Nephron progenitor cell (in vitro differentiated cells): ENCODE measurements at places on chromosomes 11 and 22.

GRCh38 chr11:104776501-104777170 is 121.6 kb downstream of the CASP12 start:
- no peak for DNase-seq

- DNase-seq: no peak
These were observed 4.5 kb downstream of the SLC37A4 start for GRCh38 chr11:119025978-119026766.

DNA sequence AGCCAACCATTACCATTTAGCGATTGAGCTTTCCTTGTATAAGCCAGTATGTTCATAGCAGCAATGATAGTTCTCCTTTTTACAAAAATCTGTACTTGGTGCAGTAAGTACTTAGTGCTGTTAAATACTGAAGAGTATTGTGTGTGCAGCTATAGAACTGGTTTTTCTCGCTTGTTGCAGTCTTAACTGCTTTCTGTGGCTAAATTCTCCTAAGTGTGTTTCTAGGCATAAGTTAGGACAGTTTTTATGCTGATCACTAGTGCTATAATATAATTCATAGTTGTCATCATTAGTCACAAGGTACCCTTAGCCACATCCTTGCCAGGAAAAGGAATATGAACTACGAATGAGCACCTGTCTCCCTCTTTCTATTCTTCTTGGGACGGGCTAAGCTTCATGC is 107.7 kb downstream of the GRAMD1B start:
- DNase-seq: no peak

DNA sequence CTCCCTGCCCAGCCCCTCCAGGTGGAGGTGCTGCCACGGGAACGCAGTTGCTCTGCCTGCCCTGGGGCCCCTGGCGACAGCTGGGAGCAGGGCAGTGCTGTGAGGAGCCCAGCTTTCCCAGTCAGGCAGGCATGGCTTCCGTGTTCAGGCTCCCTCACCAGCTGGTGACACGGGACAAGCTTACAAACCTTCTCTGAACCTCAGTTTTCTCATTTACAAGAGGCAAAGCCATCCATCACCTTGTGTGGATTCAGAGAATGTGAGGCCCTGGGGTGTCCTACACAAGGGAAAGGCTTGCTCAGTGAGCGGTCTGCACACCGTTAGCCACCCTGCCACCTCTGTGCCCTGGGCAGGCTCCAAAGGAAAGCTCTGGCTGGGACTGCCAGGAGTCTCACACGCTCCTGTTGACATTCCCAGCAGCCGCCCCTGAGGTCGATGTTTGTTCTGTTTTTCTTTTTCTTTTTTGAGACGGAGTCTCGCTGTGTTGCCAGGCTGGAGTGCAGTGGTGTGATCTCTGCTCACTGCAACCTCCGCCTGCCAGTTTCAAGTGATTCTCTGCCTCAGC is 23.5 kb downstream of the SUN2 start:
- no peak for DNase-seq

DNA sequence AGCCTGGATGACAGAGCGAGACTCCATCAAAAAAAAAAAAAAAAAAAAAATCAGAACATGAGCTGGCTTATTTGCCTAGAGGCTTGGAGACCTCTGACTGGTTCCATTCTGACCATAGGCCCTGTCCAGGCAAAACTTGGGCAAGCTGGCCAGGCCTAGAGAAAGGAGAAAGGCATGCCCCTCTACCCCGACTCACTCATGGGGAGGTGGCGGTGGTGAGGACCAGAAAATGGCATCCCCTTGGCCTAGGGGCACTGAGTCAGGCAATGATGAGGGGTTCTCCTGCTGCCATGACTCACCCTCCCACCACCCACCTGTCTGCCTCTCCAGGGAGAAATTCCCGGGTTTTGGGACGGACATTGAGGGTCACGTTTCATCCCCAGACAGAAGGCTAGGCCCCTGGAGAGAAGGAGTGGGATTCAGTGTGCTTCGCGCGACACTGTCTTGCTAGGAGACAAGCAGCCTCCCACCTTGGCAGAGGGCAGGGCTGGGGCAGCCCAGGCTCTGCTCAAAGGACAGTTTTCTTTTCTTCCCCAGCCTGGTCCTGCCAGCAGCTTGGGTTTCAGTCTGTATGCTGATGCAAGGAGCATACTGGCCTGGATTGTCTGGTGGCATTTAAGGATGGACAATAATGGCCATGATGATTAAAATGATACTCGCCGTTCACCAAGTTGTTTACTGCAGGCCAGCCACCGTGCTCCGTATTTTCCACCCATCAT is 17.2 kb downstream of the TOB2 start:
- no peak for DNase-seq

- no peak for DNase-seq
These were observed 45.2 kb upstream of the ADSL start for GRCh38 chr22:40300884-40301672.

DNA sequence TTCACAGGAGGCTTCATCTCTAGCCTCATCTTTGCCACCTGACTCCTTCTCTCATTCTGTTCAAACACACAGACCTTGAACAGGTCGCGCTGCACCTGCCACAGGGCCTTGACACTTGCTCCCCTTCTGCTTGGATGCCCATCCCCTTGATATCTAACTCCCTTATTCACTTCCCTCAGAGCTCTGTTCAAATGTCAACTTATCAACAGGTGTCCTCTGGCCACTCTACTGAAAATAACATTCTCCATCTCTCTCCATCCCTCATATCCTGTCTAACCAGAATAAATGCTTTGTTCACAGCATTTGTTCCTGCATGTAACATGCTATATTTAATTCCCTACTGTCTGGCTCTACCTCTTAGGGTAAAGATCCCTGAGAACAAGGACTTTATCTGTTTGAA is 67.2 kb upstream of the DRD2 start:
- no peak for DNase-seq

DNA sequence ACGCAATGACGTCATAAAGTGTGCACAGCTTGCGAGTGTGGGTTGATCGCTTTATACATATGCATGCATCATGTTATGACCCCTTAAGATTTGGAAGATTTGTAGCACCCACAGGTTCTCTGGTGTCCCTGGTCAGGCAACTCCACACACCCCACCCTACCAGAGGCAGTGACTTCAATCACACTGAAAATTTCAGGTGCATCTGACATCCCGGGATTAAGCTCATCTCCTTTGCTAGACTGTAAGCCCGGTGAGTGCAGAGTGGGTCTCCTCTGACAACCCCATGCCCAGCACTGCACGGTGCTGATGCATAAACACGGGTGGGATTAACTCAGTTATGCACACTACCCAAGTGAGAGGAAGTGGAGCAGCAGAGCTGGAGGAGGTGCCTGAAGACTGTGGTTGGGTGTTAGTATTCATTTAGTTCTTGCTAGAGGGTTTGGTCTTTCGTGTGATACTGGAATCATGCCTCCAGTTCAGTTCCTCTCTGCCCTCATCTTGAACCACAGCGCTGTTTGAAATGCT is 6.5 kb downstream of the ARSA start:
- no peak for DNase-seq

DNA sequence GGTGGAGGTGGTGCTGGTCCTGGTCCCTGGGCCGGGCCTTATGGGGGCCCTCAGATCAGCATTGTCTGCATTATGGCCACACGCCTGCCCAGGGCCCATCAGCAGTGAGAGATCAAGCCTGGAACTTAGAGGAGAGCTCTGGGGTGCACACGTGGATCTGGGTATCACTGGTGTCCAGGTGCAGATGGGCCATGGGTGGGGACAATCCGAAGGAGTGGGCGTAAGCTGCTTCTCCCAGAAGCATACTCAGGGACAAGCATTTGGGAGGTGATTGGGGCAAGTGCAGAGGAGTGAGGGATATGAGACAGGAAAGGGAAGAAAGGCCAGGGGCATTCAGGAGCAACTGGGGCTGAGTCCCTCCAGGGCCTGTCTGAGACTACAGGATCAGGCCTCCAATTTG is 84.3 kb downstream of the CSNK2A3 start:
- DNase-seq: no peak

DNA sequence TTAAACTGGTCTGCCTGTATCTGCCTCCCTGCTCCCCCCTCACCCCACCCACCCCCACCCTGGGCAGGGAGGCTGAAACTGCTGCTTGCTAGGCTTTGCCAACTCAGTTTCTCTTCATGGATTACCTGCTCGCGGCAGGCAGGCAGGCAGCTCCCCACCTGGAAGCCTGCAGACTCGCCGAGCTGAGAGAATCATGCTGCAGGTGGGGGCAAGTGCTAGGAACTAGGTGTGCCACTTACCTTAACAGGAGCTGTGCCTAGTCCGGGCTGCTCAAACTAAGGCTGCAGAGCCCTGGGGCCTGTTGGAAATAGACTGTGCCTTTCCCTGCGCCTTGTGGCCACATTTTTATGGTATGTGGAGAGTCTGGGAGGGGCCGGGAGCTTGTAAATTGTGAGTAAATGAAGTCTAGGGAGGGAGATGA is 30.3 kb downstream of the MARK2 start:
- DNase-seq: no peak

GRCh38 chr11:122977470-122978298 is 4.0 kb downstream of the BSX start:
- DNase-seq: peak; percentile 59

GRCh38 chr11:71452199-71453036 is 585 bp upstream of the NADSYN1 start:
- no peak for DNase-seq

DNA sequence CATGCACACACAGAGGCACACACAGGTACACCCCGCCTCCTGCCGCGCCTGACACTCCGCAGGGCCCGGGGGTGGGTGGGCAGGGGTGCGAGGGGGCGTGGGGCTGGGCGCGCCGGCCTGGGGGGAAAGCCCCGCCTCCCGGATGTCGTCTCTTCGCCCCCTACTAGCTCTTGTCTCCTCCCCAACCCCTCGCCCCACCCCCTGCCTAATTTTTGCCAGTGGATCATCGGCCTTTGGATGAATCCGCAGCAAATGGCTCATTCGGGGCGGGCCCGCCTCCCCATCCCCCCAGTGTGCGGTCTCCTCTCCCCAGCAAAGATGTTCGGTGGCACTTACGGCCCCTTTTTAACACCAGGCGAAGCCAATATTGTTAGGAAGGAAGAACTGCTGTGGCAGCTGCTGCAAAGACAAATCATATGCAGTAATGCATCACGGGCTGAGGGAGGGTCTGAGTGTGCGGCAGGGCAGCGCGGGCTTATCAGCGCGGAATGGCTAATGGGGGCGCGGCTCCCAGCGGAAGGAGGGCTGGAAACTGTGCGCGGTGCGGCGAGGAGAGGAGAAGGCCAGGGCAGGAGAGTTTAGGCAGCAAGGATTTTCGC is 13.4 kb upstream of the NECTIN1 start:
- DNase-seq: peak; percentile 72

DNA sequence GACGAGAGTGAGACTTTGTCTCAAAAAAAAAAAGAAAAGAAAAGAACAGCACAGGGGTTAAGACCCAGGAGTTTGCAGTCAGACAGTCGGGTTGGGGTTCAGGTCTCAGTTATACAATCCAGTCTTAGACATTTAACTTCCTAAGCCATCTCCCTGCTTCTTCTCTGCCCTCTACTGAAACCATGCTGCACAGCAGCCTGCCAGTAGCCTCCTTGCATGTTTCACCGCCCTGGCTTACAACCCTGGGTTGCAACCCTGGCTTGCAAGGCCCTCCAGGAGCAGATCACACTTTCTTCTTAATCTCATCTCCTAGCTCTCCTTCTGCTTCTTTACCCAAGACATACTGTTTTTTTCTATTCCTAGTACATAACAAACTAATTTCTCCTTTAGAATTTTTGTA is 5.9 kb upstream of the B3GAT3 start:
- DNase-seq: no peak

DNA sequence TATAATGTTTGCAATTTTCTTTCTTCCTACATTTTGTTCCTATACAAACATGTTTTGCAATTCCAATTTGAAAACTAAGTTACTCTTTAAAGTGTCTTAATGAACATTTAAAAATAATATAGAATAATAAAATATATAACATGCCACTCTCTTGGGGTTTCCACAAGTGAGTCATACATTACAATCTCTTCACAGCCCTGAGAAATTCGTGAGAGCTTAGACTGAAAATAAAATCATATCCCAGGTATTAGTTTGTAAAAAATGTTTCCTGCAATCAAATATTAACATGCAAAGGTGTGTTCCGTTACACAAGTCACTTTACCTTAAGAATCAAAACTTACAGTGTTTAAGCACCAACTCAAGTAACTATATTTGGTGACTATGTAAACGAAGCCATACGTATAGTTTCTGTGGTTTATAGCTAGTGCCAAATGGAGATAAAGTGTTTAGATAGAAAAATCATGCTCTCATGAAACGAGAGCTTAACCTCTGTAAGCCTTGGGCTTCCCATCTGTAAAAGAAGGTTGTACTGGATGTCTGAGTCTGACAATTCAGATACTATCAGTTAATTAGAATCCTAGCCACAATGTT is 253.6 kb upstream of the ANO3 start:
- DNase-seq: no peak

DNA sequence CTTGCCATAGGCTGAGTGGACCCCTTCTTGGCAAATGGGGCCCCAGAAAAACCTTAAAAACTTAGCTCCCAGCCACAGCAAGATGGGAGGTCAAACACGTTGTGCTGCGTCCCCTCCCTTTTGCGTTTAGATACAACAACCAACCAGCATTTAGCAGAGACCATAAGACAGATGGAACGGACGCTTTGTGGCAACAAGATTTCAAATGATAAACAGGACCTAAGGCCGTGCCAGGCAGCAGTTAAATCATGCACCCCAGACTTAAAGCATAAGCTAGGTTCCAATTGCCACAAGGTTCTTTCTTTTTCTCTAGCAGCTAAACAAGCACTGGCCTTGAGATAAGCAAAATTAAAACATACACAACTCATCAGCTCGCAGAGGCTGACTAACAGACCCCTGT is 39.4 kb upstream of the NTM start:
- DNase-seq: no peak

GRCh38 chr22:38477585-38477984 is 9.7 kb downstream of the KDELR3 start:
- DNase-seq: no peak

GRCh38 chr11:130217133-130218031 is 57.8 kb downstream of the ST14 start:
- no peak for DNase-seq

DNA sequence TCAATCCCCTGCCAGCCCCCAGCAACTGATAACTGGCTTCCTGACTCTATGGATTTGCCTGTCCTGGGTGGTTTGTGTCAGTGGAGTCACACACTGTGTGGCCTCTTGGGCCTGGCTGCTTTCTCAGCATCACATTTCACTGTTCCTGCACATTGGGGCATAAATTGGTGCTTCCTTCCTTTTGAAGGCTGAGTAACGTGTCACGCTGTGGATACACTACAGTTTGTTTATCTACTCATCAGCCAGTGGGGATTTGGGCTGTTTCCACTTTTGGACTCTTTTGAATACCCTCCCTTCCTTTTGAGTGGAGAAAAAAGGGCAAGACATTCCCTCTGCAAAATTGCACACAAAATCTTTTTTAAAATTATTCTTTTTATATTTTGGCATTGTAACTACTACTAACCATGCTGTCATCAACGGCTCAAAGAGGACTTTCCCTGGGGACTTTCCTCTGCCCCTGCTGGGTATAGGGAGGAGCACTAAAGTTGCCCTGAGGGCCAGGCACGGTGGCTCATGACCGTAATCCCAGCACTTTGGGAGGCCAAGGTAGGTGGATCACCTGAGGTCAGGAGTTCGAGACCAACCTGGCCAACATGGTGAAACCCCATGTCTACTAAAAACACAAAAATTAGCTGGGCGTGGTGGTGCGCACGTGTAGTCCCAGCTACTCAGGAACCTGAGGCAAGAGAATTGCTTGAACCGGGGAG is 7.8 kb upstream of the CELSR1 start:
- no peak for DNase-seq
